Fibroblast of villous mesenchyme (primary cell): ENCODE measurements at places on chromosomes 3 and 15. TPM values are rescaled to one million over a fixed set of nuclear protein-coding genes. Genes with fewer than 3 reads are reported as not detected.

The IL20RB gene
- 1.6 and 2.2 TPM in 2 replicates for total RNA-seq

The UMPS gene
- total RNA-seq, result 17.4 and 31.1 TPM in 2 replicates

The CCDC54 gene
- not detected in 2 replicates for total RNA-seq

The TMOD2 gene
- total RNA-seq, result 5.2 and 7.3 TPM in 2 replicates

The CHL1 gene
- total RNA-seq, result not detected in 2 replicates

The UCN2 gene
- 6.0 and 11.9 TPM in 2 replicates for total RNA-seq

The MYRIP gene
- total RNA-seq, result not detected in 2 replicates

The UNC13C gene
- not detected in 2 replicates for total RNA-seq

The PARP15 gene
- under 0.01 TPM in 2 replicates for total RNA-seq

The PRSS50 gene
- total RNA-seq, result not detected in 2 replicates

The FES gene
- 17.3 and 26.1 TPM in 2 replicates for total RNA-seq

The ABI3BP gene
- total RNA-seq, result 4.2 and 7.8 TPM in 2 replicates
